ENCODE measurements at places on chromosomes 2 and 18. TPM values are rescaled to one million over a fixed set of nuclear protein-coding genes. Genes with fewer than 3 reads are reported as not detected.

The CNGA3 gene
- total RNA-seq: not detected

- DNase-seq: no peak
Measured at GRCh38 chr2:157184161-157184895, 73.2 kb upstream of the GALNT5 start.

GRCh38 chr2:74104839-74105238 lies 42.9 kb downstream of the BOLA3 start:
- no peak for DNase-seq

- no peak for DNase-seq
Measured at GRCh38 chr18:31369478-31369877, 7.1 kb upstream of the DSG4 start.

DNA sequence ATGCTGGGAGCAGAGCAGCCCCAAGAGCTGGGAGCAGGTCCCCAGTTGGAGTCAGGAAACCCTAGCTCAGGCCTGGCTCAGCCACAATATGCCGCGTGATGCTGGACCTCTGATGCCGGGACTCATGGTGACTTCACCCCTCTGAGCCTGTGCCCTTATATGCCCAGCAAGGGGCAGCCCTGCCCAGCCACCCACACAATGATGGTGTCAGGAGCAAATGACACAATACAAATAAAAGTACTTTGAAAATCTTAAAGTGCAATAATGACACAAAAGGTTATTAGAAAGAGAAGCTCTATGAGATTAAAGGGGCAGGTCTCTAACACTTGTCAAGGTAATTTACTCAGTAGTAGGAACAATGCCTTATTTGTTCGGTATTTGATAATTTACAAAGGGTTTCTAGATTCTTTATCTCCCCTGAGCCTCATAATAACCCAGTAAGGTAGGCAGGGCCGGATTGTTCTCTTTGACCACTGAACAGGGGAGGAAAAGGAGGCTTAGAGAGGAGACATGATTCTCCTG lies 18.3 kb upstream of the KIF3C start:
- DNase-seq: no peak

- no peak for DNase-seq
Measured at GRCh38 chr2:106596844-106597243, 109.7 kb downstream of the CD8B2 start.

- DNase-seq: peak; percentile 72
Measured at GRCh38 chr2:232521959-232522622, 1.9 kb downstream of the PRSS56 start.

DNA sequence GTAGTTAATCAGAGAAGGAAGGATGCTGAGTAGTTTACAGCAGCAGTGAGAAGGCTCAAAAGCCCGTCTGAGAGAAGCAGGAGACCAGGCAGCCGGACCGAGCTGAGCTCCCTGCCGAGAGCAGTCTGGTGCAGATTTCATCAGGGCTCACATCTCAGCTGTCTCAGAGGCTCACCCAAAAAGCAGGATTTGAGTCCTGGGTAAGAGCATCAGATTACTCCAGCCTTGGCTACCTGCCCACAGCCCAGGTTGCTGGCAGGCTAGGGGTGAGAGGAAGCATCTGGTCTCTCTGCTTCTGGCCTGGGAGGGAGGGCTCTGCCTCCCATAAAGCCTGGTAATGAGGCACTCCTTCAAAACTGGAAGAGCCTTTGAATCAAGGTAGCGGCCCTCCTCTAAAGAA lies 140.5 kb downstream of the ST6GAL2 start:
- no peak for DNase-seq

GRCh38 chr18:46167971-46168370 lies 63.8 kb downstream of the HAUS1 start:
- DNase-seq: no peak

- peak; percentile 51 for DNase-seq
Measured at GRCh38 chr2:172437419-172438341, 10.3 kb downstream of the ITGA6 start.

DNA sequence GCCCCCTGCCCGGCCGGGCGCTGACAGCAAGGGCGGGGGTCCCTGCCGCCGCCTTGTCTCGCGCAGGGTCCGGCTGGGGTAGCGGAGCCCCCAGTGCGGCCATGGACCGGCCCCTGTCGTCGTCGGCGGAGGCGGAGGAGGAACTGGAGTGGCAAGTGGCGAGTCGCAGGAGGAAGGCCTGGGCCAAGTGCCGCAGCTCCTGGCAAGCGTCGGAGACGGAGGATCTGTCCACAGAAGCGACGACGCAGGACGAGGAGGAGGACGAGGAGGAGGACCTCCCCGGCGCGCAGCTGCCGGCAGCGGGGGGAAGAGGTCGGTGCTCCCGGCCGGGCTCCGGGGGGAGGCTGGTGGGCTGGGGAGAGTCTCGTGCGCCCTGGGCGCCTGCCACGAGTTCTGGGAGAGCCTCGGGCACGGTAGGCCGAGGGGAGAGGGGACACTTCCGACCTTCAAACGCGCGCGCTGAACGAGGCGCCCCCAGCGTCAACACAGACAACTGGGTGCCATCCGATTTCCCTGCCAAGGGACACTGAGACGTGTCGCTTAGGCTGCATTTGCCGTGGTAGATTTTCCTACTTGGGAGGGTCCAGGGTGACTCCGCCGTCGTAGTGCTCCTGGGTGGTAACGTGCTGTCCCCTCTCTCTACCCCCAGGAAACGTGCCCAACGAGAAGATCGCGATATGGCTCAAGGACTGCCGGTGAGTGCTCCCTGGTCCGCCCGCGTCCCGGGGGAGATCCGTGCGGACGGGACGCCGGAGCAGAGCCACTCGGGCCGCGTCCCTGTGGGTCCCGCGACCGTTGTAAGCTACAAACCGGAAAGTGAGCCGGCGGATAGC lies 652 bp downstream of the ITPRID2 start:
- peak; percentile 68 for DNase-seq

The ZBTB7C gene
- total RNA-seq: not detected

The ANKRD53 gene
- 0.62 TPM for total RNA-seq

GRCh38 chr2:190178066-190178722 lies 115.7 kb upstream of the MSTN start:
- DNase-seq: no peak

DNA sequence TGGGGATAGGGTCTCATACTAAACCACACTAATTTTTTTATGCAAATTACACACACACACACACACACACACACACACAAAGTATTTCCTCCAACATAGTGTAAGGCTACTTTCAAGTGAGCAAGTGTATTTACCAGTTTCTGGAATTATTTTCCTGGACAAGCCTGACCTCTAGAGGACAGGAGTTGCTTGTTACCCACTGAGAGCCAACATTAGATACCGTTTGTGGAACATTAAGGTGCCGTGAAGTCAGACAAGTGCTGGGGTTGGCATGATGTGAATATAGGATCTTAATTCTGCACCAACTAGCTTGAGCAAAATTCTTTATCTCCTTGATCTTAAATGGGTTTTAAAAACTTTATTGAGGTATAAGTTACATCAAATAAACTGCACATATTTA lies 39.3 kb upstream of the SERPINB2 start:
- no peak for DNase-seq

DNA sequence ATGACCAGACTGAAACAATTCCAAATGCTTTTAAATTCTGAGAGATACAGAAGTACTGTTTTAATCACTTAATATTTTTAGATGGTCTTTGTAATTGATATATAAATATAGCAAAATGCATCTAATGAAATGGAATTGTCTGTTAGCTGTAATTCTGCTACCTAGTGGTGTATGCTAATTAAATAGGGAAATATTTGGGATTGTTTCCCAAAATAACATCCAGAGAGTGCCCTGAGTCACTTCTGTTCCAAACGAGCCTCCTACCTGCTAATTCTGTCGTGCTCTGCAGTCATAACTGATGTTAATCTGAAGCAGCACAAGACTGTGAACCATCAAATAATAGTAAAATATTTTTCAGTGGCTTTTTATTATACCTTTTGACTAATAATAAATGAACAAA lies 71.4 kb upstream of the NOSTRIN start:
- no peak for DNase-seq

The IL1RL2 gene
- 0.15 TPM for total RNA-seq

GRCh38 chr2:181005809-181006208 lies 25.4 kb downstream of the UBE2E3 start:
- no peak for DNase-seq
